ENCODE measurements at places on chromosomes 16 and 17.

DNA sequence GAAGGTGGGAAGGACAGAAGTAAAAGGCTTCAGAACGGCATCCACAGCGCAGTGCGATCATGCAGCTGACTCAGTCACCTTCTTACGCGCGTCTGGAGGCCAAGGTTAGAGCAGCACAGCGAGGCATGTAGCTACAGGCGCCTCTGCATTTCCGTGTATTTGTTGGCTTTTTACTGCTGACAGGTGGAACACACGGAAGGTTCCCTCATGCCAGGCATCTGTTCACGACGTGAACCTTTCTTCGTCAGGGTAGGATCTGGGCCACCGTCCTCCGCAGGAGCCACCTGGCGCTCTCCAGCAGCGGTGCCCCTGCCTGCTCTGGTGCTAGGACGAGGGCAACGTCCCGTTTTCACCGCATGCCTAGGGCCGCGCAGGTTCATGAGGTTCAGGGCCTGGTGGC, 15.3 kb downstream of the TMEM204 start:
- DNase-seq = no peak

DNA sequence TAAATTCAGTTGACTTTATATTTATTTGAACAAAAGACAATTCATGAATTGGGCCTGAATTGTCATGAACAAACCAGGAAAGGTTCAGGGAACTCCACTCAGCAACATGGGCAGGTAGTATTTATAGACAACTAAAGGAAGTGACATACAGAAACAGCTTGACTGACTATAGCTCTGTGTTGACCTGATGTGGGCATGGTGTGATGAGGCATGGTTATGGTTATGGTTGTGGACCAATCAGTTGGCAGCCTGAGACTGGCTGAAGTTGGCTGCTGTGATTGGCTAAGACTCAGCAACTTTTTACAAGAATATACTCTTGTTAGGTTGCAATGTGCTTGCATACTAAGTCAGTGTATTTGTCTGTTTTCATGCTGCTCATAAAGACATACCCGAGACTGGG, 108.4 kb downstream of the HS3ST3B1 start:
- no peak for DNase-seq

- no peak for DNase-seq
Observed at GRCh38 chr17:10754109-10754508, 24.3 kb upstream of the TMEM220 start.

GRCh38 chr17:2860045-2860444, 63.8 kb downstream of the RAP1GAP2 start:
- no peak for DNase-seq

DNA sequence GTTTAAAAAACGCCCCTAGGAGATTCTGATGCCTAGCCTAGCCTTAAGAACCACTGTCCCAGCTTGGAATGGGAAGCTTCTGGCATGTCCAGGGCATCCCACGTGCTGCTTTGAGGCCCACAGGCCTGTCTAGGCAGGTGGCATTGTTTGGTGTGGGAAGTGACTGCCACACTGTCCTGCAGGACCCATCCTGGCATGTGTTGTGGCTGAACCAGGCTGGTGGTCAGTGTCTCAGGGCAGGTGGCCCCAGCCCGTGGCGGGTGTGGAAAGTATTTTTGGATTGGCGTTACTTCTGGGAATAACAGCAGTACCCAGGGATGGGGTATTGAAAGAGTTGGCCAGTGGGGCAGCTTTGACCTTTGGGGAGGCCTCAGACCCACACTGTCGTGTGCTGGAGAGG, 27.9 kb downstream of the PGS1 start:
- DNase-seq = no peak

- DNase-seq = no peak
Observed at GRCh38 chr17:6386041-6386630, 48.8 kb downstream of the AIPL1 start.

DNA sequence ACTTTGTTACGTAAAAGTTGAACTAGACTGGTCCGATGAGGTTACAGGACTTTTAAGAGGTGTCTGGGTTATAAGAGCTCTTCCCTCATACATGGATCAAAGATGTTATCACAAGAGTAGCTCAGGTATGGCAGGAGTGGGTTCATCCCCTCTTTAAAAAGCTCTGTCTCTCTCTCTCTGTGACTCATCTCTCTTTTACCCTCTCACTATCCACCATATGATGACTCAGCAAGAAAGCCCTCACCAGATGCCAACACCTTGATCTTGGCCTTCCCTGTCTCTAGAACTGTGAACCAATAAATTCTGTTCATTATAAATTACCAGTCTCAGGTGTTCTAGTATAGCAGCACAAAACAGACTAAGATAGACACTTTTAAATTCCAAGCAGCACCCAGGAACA, 1.9 kb upstream of the CLEC19A start:
- DNase-seq = no peak

DNA sequence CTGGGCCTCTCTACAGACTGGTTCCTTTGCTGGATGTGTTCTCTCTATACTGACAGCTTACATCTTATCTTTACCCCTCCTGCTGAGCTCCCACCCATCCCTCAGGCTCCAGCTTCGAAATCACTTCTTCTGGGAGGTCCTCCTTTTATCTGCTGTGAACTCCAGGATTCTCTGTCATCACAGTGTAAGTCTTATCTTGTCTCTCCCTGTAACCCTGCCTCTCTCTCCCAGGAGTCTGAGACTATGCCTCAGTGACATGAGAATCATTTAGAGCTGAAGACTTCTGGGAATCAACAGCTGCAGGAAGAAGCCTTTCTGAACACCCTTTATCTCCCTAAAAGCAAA, 148.1 kb upstream of the HS3ST3A1 start:
- no peak for DNase-seq

GRCh38 chr16:47045023-47045422, 71.5 kb upstream of the DNAJA2 start:
- no peak for DNase-seq

- DNase-seq = no peak
Observed at GRCh38 chr16:8972843-8973586, 9.3 kb upstream of the USP7 start.

DNA sequence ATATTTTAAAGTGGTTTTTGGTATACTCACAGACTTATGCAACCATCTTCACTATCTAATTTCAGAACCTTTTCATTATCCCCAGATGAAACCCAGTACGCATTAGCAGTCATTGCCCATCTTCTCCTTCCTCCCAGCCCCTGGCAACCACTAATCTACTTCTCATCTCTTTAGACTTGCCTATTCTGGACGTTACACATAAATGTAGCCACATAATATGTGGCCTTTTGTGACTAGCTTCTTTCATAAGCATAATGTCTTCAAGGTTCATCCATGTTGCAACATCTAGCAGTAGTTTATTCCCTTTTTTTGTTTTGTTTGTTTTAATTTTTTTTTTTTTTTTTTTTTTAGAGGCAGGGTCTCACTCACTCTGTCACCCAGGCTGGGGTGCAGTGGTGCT, 28.5 kb upstream of the C17orf107 start:
- no peak for DNase-seq

GRCh38 chr17:59155439-59156177, at the start of gene PRR11:
Gene PRR11 (plus strand): TSS chr17:59155746. CDS start chr17:59169753, 14,007 bp downstream.
- peak; percentile 80 for DNase-seq

DNA sequence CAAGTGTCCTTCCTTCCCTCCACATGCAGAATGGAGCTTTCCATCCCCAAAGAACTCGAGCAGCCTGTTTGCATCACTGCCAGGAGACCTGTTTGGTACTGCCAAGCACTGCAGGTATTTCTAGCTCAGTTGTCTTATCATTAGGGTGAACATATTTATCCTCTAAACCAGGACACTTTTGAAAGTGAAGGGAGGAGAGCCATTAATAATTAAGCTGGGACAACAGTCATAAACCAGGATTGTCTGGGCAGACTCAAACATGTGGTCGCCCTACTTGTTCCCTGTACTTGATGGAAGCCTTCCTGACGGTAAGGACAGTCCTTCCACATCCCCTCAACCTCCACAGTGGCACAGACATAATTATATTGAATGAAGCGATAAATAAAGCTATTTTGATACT, 67.4 kb downstream of the PRKCA start:
- no peak for DNase-seq

Data from stimulated activated CD4-positive, alpha-beta T cell treated with anti-CD3 and anti-CD28 coated beads, TNF-alpha, amount 100 ng/mL, for 48 hours (primary cell).